ENCODE measurements at places on chromosomes 7 and 10.
A peak's percentile ranks its signal among the peaks of the same experiment; 100 is the strongest.

DNA sequence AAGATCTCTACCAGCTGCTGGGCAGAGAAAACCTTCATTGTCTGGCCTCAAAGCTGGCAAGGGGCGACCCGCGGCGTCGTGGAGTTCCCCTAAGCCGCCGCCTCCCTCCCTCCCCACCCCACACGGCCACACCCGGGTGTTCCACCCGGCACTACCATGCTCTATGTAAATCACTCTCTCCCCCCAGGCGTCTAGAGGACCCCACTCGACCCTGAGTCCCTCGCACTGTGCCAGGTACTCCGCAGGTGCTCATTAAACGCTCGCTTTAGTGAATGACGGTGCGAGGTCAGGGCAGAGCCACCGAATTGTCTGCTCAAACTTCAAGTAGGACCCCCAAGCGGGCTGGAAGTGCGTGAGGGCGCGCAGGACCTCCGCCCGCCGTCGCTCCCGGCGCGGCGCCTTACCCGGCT, 628 bp downstream of the PARP12 start:
- DNase-seq: peak; percentile 54

GRCh38 chr7:19575909-19576557, 132.8 kb downstream of the POLR1F start:
- DNase-seq: no peak

GRCh38 chr7:151695951-151696541, 176.4 kb upstream of the RHEB start:
- no peak for DNase-seq

DNA sequence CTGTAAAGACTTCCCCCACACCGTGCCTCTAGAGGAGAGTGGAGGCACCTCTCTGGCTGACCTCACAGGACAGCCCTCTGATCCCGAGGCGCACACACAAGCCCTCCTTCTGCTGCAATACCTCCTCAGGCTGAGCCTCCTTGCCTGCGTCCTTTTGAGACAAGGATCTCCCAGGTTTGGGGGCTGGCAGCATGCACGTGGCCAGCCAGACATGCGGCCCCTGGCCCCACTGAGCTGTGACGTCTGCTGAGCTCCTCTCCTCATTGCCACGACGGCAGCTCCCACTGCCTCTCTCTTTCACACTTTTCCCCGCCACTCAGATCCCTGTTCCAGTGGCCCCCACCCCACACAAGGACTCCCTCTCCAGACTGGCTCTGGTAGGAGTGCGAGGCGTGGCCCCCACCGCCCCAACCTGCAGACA, 12.2 kb upstream of the DNAAF5 start:
- DNase-seq: no peak

GRCh38 chr10:78957471-78958039, 111.2 kb upstream of the ZMIZ1 start:
- DNase-seq: no peak

DNA sequence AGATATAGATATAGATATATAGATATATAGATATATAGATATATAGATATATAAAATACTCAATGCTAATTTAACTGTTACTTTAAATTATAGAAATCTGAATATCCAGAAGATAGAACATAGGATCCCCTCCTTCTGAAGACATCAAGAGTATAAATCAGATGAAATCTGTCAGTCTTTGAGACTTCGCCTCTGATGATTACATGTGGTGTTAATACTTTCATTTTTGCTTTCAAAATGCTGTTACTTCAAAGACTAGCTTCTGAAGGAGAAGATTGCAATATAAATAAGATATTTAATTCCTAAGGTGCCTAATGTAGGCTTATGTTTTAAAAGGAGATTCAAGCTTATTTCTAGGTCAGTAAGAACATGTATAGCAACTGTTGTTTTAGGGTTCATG, 180.4 kb downstream of the TSPAN12 start:
- DNase-seq: no peak

DNA sequence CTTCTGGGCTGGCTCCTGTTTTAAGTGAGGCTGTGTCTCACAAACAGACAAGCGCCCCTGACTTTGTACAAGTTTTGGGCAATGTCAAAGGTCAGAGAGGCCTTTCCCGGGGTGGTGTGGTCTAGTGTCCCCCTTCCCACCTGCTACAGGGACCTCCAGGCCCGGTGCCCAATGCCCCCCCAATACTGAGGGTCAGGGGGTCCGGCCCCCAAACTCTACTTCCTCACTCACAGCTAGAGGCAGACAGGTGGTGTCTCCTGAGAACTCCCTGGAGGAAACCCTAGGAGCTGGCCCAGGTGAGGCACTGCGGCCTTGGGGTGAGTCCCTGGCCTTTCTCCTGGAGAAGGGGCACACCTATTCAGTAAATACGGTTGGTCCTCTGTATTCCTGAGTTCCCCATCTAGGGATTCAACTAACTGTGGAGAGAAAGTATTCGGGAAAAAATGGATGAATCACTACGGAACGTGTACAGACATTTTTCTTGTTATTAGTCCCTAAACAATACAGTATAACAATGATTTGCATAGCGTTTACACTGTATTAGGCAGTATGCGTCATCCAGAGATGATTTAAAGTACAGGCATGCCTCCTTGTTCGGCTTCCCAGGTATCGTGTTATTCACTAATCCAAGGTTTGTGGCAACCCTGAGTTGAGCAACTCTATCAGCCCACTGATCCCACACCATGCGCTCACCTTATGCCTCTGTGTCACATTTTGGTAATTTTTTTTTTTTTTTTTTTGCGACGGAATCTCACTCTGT, 308.1 kb downstream of the WDR37 start:
- DNase-seq: no peak

GRCh38 chr7:1569016-1569415, 816 bp downstream of the PSMG3 start:
- no peak for DNase-seq

DNA sequence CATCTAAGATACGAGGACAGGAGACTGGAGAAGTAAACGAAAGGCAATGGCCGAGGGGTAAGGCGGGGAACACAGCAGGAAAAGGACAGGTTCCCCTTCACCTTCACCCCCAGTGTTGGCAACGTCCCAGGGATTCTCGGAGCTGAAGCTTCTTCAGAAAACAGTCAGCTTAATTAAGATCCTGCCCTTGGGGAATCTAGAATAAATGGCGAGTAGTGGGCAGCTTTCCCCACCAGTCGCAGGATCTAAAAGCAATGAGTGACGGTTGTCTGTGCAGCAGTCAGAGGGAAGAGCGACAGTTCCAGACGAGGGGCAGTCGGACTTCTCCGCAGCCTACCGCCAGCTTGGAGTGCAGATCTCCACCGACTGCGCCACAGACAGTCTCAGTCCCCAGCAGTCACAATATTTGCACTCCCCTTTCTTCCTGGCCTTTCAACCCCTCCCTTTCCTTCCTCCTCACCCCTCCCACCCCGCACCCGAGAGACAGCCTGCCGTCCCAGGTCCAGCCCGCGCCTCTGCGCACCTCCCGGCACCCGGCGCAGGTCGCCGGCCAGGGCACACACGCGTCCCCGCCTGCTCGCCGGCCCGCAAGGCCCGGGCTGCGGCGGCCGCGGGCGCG, 10.9 kb upstream of the SP8 start:
- DNase-seq: peak; percentile 77

DNA sequence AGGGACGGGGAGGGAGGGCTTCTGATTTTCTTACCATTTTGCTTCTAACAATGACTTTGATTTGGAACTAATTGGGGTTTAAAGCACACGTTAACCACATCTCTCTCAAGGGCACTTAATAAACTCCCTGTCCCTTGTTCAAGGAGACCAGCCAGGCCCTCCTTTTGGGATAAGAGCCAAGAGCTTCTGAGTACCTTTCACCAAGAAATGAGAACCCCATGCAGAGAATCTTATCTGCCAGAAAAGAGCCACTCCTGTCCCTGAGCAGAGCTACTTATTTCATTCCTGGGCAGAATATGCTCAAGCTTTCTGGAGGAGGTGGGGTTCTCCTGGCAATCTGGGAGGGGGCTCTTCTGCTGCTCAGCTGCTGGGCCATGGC, 574.6 kb downstream of the GALNT17 start:
- DNase-seq: no peak

DNA sequence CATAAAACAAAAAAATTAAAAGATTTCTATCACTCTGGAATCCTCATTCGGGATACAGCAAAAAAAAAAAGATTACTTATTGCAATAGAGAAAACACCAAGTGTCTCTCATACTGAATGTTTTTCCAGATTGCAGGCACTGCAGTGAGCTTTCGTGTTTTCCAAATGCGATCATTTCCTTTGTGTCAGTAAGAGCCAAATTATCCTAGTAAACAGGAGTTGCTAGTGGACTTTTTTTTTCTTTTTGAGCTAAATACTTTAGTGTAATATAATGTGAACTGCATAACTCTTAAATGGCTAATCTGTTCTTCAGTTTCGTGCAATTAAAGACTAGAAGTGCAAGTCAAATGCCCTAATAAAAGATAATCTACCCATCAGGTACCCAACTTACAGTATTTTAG, 44.4 kb upstream of the TOMM7 start:
- DNase-seq: no peak

DNA sequence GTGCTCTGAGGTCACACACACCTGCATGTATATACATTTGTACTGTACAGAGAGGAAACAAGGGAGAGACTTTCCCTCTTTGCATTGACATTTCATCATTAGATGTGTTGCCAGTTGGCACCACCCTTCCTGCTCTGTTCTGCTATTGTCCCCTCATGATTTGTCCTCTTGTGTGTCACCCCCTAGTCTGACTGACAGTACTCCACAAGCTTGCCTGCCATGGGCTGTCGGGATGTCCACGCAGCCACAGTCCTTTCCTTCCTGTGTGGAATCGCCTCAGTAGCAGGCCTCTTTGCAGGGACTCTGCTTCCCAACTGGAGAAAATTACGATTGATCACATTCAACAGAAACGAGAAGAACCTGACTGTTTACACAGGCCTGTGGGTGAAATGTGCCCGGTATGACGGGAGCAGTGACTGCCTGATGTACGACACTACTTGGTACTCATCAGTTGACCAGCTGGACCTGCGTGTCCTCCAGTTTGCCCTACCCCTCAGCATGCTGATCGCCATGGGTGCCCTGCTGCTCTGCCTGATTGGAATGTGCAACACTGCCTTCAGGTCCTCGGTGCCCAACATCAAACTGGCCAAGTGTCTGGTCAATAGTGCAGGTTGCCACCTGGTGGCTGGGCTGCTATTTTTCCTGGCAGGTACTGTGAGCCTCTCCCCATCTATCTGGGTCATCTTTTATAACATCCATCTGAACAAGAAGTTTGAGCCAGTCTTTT, 9.4 kb downstream of the CLDN12 start:
- no peak for DNase-seq

GRCh38 chr7:41679566-41679965, 23.3 kb downstream of the INHBA start:
- DNase-seq: no peak

GRCh38 chr7:92917230-92917629, 80.9 kb upstream of the CDK6 start:
- no peak for DNase-seq

DNA sequence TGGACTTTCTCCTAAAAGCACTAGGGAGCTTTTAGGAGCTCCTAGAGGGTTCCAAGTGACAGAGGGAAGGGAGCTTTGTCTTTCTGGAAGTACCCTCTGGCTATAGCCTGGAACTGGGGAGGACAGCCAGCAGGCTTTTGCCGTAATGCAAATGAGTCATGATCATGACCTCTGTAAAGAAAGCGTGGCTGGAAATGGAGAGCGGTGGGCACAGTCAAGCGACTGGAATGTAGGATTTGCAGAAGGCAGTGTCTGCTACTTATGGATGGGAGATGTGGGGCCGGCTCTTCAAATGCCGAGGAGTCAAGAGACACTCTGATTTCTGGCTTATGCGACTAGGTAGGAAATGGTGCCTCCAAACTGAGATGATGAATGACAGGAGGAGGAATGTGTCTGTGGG, 34.6 kb upstream of the PLPP4 start:
- DNase-seq: no peak

- DNase-seq: peak; percentile 52
Measured at GRCh38 chr10:91313796-91314485, 93.5 kb downstream of the PCGF5 start.

GRCh38 chr7:3250725-3251124, 50.3 kb upstream of the SDK1 start:
- DNase-seq: no peak

DNA sequence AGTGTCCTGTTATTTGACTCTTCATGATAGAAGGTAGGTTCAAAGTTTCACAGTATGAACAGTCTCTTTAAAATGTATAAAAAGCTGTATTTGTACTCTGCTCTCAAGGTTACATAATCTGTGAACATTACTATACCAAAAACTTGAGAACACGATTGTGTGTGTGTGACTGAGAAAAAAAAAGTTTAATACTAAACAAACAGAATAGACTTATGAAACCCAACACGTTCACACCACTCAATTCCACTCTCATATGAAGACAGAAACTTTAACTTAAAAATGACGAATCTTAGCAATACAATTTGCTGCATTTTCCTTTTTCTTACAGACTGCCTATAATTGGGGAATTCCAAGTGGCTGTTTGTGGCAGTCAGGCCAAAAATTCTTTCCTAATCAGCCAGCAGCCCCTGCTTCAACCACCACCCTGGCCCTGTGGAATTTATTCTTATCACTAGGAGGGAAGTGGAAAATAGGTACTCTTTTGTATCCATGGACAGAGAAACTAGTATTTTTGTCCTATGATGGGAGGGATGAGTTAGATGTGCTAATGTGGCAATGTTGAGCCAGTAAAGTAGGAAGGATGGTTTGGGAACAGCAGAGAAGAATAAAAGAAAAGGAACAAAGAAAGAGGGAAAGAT, 42.8 kb downstream of the MINDY3 start:
- DNase-seq: no peak

DNA sequence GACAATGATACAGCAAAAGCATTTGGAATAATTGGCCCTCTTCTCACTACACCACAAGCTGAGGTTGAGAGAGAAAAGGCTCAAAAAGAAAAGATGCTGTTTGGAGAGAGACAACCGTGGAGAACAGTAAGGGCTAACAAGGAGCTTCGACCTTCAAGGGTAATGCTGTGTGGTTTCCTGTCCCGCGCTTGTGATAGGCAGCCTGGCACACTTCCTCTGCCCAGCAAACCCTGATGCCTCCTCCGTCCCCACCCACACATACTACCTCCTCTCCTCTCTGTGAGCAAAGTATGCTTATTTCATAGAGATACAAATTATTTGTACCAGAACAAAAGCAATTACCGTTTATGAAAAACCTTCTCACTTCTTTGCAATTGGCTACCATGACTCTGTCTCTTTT, 755.4 kb downstream of the KCNMA1 start:
- DNase-seq: no peak

GRCh38 chr7:38222481-38223096, 44.5 kb downstream of the STARD3NL start:
- DNase-seq: peak; percentile 81

DNA sequence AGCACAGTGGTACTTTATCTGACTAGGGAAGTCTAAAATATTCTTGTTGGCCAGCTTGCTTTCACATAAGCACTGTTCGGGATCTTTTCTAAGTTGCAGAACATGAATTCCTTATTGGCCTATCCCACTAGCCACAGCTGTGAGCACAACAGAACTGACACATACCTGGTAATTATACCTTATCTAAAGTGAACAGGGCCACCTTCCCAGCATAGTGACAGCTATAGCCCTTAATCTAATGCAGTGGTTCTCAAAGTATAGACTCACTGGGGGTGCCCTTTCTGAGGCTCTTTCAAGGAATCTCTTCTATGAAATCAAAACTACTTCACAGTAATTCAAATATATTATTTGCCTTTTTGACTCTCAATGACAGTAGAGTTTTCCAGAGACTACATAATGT, 184.7 kb upstream of the KAT6B start:
- no peak for DNase-seq

- peak; percentile 11 for DNase-seq
Measured at GRCh38 chr7:111676811-111677210, 114.5 kb upstream of the IMMP2L start.
